ENCODE measurements at places on chromosomes 5 and 9.
A peak's percentile ranks its signal among the peaks of the same experiment; 100 is the strongest.

DNA sequence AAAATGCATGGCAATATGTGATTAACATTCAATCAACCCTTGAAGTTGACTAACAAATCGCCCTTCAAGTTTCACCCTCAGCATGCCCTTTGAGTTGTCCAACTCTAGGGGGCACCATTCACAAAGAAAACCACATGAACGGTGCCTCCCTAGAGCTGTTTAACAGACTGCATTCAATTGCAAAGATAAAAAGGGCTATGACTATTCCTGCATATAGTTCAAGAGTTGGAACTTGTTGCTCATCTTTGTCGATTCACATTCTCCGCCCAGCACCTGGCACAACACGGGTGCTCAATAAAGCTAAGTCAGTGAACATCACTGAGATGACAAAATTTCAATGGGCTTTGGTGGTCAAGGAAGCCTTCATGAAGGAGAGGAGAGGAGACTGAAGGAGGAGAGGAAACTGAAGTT, 69.6 kb upstream of the SLC30A5 start:
- H3K27ac ChIP-seq = no peak overlapping the region
- H3K36me3 ChIP-seq = no peaks in the 10 kb centered on the region
- no peak for DNase-seq
- H3K27me3 ChIP-seq = no peaks in the 10 kb centered on the region

DNA sequence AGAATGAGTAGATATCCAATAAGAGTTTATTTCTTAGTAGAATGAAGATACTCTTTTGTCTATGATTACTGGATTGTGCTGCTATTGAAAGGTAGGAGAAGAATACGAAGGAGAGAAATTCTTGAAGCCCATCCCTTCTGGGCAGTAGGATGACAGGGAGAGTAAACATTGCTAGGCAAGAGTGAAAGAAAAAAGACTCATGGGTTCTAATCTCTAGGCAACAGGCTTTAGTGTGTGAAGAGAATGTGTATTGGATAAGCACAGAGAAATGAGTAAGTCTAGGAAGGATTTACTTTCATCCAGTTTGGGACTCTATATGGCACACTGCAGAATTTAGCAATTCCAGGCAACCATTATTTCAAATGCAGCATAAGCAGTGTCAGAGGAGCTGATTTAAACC, 216.0 kb downstream of the GABRG2 start:
- H3K27ac ChIP-seq = no peak overlapping the region
- H3K4me3 ChIP-seq = no peak overlapping the region
- no peaks in the 10 kb centered on the region for H3K36me3 ChIP-seq
- no peaks in the 10 kb centered on the region for H3K4me1 ChIP-seq
- H3K27me3 ChIP-seq = no peaks in the 10 kb centered on the region

DNA sequence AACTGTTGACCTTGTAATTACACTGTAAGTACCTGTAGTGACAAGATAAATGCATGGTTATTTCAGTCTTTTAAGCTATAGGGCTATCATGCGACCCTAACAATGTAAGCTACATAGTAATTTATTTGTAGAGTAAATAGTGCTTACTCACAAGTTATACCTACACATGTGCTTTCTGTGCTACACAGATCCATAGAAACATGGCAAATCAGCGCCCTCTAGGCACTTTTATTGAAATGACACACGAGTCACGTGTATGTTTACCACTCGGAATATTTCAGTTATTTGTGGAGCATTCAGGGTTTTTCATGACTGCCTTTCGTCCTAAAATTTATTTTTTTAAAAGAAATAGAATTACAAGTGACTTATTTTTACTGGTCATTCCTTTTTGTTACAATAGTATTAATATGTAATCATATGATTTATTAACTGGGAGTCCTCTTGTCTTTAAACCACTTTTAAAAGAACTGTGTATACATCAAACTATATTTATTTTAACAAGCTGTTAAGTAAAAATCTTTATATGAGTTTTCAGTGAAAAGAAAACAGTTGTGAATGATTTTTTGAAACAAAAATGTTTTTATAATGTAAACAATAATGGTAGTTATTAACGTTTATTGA, 1242.3 kb upstream of the WWC1 start:
- H3K4me3 ChIP-seq = no peak overlapping the region
- no peak overlapping the region for H3K27ac ChIP-seq
- H3K36me3 ChIP-seq = no peaks in the 10 kb centered on the region
- DNase-seq = no peak
- no peaks in the 10 kb centered on the region for H3K4me1 ChIP-seq

GRCh38 chr9:81513059-81513458, 176.3 kb downstream of the TLE1 start:
- no peak overlapping the region for H3K27ac ChIP-seq
- H3K36me3 ChIP-seq = no peaks in the 10 kb centered on the region
- H3K4me3 ChIP-seq = no peak overlapping the region
- H3K4me1 ChIP-seq = no peaks in the 10 kb centered on the region
- DNase-seq = no peak
- no peaks in the 10 kb centered on the region for H3K27me3 ChIP-seq

GRCh38 chr9:12739014-12739652, 35.7 kb upstream of the LURAP1L start:
- H3K27me3 ChIP-seq = no peaks in the 10 kb centered on the region
- no peak overlapping the region for H3K27ac ChIP-seq

- H3K27ac ChIP-seq = no peak overlapping the region
- H3K4me3 ChIP-seq = no peak overlapping the region
Measured at GRCh38 chr5:15092801-15093200, 221.2 kb upstream of the ANKH start.

- H3K36me3 ChIP-seq = no peaks in the 10 kb centered on the region
- no peaks in the 10 kb centered on the region for H3K4me1 ChIP-seq
- no peak overlapping the region for H3K27ac ChIP-seq
- no peaks in the 10 kb centered on the region for H3K27me3 ChIP-seq
- H3K4me3 ChIP-seq = no peak overlapping the region
- no peak for DNase-seq
Measured at GRCh38 chr9:108486831-108487230, 369.0 kb downstream of the ACTL7B start.

DNA sequence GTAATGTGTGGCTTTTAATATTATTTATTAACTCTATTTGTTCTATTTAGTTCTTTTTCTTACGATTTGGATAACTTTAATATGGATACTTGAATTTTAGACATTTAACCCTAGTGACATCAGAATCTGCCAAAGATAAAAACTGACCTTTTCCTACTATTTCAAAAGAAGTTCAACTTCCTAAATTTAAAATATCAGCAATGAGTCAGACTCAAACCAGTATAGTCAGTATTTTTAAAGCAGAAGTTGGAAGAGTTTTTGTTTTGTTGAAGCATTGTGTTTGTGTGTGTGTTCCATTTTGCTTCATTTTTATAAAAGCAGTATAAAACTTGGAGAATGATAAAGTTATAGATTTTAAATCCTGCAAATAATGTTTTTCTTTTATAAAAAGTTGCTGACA, 251.8 kb upstream of the RASA1 start:
- no peak for DNase-seq
- H3K36me3 ChIP-seq = no peaks in the 10 kb centered on the region
- H3K4me1 ChIP-seq = peaks cover 13% of the 10 kb centered on the region
- no peak overlapping the region for H3K4me3 ChIP-seq
- H3K27ac ChIP-seq = peak overlapping the region; percentile 32

DNA sequence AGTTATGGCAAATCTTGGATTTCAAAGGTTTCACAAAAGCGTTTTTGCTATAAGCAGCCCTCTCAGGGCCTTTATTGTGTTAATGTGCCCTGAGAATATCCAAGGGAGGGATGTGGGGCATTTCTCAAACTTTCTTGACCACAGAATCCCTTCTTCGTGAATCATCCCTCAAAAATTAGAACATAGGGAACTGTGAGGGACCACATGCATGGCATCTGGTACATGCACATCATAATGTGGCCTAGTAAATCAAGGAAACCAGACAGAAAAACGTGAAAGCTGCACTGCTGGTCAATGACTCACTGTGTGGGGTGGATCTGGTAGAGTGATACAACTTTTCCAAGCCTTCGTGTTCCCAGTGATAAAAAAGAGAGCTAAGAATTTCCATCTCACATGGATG, 22.4 kb downstream of the DDX31 start:
- peaks cover 97% of the 10 kb centered on the region for H3K36me3 ChIP-seq
- H3K4me1 ChIP-seq = no peaks in the 10 kb centered on the region
- no peak overlapping the region for H3K27ac ChIP-seq

GRCh38 chr5:65120371-65120967, 351.7 kb downstream of the CWC27 start:
- H3K27me3 ChIP-seq = no peaks in the 10 kb centered on the region
- no peaks in the 10 kb centered on the region for H3K4me1 ChIP-seq
- H3K27ac ChIP-seq = no peak overlapping the region

DNA sequence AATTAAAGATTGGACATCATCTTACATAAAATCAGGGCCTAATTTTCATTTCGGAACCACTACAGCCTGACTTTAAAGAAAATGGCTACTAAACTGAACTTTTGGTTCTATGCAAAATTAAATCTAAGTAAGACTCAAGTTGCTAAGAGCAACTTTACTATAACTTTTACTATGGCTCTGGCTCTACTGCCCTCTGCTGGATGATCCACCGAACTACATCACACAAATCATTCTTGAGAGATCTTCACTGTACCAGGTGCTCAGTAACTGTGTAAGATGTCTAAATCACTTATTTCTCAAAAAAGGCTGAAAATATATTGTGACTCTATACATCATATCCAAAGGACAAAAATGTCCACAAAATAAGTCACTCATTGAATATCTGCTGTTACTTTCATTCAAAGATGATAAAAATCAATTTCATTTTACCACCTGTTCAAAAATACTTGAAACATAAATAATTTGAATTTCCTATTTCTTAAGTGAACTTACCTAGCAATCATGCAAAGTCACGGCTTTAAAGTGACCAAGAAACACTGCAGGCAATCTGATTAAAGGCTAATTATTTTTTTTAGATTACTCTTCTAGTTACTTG, 13.5 kb downstream of the MOCS2 start:
- no peaks in the 10 kb centered on the region for H3K27me3 ChIP-seq
- no peaks in the 10 kb centered on the region for H3K4me1 ChIP-seq
- H3K27ac ChIP-seq = no peak overlapping the region
- no peak overlapping the region for H3K4me3 ChIP-seq

GRCh38 chr9:2026220-2026997, 11.3 kb downstream of the SMARCA2 start:
- no peak for DNase-seq
- peaks cover 67% of the 10 kb centered on the region for H3K4me1 ChIP-seq
- peaks cover 9% of the 10 kb centered on the region for H3K36me3 ChIP-seq
- no peaks in the 10 kb centered on the region for H3K27me3 ChIP-seq
- no peak overlapping the region for H3K4me3 ChIP-seq

DNA sequence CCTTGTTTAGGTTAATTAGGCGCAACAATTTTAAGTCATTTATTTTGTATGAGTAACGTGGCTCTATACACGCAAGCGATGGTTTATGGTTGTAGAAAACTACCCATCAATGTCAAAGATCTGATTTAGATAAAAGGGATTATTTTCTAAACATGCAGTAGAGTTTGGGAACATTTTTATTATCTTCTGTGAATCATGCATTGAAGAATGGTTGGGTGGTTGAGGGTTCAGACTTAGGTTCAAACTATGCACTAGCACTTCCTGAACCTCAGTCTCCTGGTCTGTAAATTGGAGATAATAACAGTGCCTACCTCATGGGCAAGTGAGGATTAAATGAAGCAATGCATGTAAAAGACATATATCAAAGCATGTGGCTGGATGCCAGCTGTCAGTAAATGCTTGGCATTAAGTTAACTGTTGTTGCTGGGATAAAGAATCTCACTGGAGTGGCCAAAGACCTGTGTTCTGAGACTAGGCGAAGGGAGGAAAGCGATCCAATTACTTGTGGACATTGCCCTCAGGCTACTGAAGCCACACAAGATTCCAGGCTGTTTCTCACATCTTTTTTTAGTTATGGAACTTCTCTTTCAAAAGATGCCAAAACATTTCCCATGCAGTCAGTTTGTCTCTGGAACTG, 1.1 kb upstream of the OTULINL start:
- no peaks in the 10 kb centered on the region for H3K36me3 ChIP-seq
- H3K4me3 ChIP-seq = no peak overlapping the region

GRCh38 chr5:157874861-157875260, 15.9 kb upstream of the CLINT1 start:
- H3K27me3 ChIP-seq = no peaks in the 10 kb centered on the region
- no peak overlapping the region for H3K4me3 ChIP-seq
- no peaks in the 10 kb centered on the region for H3K4me1 ChIP-seq
- no peaks in the 10 kb centered on the region for H3K36me3 ChIP-seq

GRCh38 chr9:134057751-134058701, 9.8 kb downstream of the BRD3 start:
- H3K4me1 ChIP-seq = peaks cover 71% of the 10 kb centered on the region
- H3K27ac ChIP-seq = no peak overlapping the region
- peak; percentile 61 for DNase-seq
- H3K36me3 ChIP-seq = peaks cover 3% of the 10 kb centered on the region
- H3K4me3 ChIP-seq = no peak overlapping the region

- DNase-seq = no peak
- H3K27me3 ChIP-seq = no peaks in the 10 kb centered on the region
- H3K27ac ChIP-seq = no peak overlapping the region
- H3K36me3 ChIP-seq = no peaks in the 10 kb centered on the region
- H3K4me3 ChIP-seq = no peak overlapping the region
- H3K4me1 ChIP-seq = peaks cover 11% of the 10 kb centered on the region
Measured at GRCh38 chr9:94746541-94747370, 20.3 kb downstream of the AOPEP start.

GRCh38 chr5:125410537-125411070, 664.2 kb upstream of the ZNF608 start:
- H3K27me3 ChIP-seq = no peaks in the 10 kb centered on the region
- H3K4me1 ChIP-seq = peaks cover 39% of the 10 kb centered on the region
- H3K4me3 ChIP-seq = no peak overlapping the region
- H3K36me3 ChIP-seq = no peaks in the 10 kb centered on the region
- no peak for DNase-seq

DNA sequence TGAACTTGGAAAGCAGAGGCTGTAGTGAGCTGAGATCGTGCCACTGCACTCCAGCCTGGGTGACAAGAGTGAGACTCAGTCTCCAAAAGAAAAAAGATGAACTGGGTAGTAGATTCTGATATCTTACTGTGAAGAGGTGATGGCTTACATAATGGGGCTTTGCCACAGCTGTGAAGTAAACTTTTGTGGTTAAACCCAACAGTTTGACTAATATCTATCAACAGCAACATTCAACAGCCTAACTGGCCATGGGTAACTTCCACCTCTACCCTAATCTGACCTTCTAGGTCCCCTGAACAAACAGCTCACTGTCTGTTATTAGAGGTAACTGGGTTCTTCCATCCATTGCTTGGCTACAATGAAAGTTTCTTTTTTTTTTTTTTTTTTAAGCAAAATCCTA, 52.1 kb downstream of the TLE1 start:
- H3K36me3 ChIP-seq = peaks cover 7% of the 10 kb centered on the region
- H3K4me1 ChIP-seq = no peaks in the 10 kb centered on the region
- H3K27me3 ChIP-seq = no peaks in the 10 kb centered on the region
- H3K27ac ChIP-seq = no peak overlapping the region

DNA sequence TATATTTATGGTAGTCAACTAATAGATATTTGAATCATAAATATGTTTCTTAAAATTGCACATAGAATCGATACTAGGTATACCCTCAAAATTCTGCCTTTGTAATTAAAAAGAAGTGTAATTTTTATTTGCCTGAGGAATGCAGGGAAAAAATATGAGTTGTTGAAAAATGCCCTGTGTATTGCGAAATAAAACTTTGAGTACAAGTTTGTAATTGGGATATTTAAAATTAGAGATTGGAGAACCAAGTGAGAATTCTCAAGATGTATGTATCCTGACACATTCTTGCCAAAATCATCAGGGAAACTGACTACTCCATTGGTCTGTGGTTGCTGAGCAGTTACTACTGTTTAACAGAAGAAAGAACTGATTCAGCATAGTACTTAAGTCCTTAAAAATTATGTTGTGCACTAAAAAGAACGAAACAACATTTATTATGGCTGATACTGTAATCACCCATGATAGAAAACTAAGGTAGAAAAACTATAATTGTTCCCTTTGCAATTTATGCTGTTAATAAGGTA, 36.0 kb downstream of the ST8SIA4 start:
- no peaks in the 10 kb centered on the region for H3K27me3 ChIP-seq
- no peaks in the 10 kb centered on the region for H3K4me1 ChIP-seq
- no peaks in the 10 kb centered on the region for H3K36me3 ChIP-seq
- DNase-seq = no peak
- H3K27ac ChIP-seq = no peak overlapping the region
